ENCODE measurements at places on chromosomes 5 and 9.

- no peak for DNase-seq
Measured at GRCh38 chr5:54135042-54135441, 175.3 kb downstream of the ARL15 start.

- no peak for DNase-seq
Measured at GRCh38 chr5:71695071-71695470, 24.0 kb upstream of the CARTPT start.

DNA sequence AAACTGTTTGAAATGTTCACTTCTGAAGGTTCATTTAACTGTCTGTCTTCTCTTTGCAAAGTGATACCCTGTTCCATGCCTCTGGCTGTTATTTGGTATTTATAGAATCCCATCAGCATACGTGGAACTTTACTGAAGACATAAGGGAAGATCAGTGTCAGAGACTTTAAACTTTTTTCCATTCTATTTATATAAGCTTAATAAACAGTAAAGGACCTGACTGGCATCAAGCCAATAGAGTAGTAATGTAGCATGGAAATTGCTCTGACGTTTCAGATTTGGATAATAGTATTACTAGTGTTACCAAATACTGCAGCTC is 94.9 kb upstream of the MINAR2 start:
- no peak for DNase-seq

DNA sequence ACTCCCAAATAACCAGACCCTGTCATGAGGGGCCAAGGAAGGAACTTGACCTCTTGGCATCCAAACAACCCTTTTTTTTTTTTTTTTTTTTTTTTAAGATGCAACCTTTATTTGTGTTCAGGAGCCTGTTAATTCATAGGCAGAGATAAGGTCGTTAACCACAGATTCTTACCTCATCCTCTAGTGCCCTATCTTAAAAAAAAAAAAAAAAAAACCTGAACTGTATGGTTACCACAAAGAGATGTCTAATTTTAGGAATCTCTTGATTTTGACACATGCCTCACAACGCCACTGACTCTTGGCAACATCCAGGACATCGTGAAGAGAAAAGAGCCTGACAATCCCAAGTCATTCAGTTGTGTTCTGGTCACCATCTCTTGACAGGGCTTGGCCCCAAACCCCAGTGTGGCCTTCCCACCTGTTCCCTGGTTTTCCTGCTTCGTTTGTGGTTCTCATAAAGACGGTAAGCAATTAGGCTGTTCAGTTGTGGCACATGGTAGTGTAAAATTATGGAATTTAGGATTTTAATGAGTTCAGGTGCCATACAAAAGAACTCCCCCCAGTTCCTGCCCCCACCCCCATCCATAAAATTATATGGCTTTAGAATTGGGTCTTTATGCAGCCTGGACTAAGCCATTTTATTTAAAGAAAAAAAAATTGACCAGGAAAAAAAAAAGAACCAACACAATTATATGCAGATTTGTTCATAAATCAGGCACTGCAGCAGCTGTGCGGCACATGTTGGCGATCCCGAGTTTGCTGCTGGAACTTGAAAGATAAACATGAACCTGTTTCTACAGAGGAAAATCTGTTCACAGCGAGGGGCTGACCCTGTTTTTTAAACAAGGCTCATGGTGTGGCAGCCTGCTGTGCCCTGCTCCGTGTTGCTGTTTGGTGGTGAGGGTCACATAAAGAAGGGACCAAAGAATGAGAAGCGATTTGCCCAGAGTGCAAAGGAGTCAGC is 267.8 kb upstream of the CLINT1 start:
- no peak for DNase-seq

DNA sequence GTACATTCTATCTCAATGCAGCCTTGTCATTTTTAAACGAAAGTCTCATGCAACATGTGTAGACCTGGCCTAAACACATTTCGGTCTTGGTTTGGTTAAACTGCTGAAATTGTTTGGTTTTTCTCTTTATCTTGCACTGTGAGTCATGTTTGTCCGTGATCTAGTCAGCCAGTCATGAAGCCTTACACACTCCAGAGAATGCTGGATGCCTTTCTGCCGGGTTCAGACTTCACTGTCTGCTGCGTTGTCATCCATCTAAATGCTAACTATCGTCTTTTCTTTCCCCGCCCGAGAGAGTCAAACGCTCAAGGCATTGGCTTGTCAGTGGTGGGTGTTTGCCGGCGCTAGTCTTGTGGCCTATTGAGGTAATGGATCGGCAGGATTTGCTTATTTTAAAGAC is 1194.6 kb upstream of the WWC1 start:
- no peak for DNase-seq

DNA sequence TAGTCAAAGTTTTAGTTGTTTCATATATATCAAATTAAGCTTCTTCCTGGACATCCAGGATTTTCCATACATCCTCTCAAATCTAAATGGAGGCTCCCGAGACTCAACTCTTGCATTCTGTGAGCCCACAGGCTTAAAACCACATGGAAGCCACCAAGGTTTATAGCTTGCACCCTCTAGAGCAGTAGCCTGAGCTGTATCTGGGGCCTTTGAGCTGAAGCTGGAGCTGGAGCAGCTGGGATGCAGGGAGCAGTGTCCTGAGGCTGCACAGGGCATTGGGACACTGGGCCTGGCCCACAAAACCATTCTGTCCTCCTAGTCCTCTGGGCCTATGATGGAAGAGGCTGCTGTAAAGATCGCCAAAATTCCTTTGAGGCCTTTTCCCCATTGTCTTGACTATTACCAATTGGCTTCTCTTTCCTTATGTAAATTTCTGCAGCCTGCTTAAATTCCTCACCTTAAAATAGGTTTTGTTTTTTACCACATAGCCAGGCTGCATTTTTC is 151.0 kb downstream of the COX7C start:
- DNase-seq = no peak

DNA sequence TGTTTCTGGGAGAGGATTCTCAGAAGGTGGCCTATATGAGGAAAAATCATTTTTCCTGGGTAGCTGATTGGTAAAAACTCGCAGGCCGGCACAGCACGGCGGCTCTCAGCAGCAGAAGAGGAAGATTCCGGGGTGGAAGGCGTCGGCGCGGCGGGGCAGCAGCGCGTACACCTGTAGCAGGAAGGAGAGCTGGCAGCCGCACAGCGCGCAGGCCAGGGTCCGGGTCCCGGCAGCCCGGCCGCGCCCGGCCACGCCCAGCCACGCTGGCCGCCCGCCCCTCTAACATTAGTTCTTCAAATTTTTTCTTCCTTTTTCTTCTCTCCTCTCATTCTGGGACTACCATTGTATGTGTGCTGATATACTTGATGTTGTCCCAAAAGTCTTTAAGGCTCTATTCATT is 24.8 kb upstream of the ZNF618 start:
- DNase-seq = no peak

- DNase-seq = no peak
Measured at GRCh38 chr9:96674906-96675538, 19.9 kb upstream of the PRXL2C start.

- DNase-seq = no peak
Measured at GRCh38 chr5:56913766-56914165, 4.4 kb downstream of the SETD9 start.

GRCh38 chr5:74040065-74040551 is 414.1 kb downstream of the ARHGEF28 start:
- no peak for DNase-seq

DNA sequence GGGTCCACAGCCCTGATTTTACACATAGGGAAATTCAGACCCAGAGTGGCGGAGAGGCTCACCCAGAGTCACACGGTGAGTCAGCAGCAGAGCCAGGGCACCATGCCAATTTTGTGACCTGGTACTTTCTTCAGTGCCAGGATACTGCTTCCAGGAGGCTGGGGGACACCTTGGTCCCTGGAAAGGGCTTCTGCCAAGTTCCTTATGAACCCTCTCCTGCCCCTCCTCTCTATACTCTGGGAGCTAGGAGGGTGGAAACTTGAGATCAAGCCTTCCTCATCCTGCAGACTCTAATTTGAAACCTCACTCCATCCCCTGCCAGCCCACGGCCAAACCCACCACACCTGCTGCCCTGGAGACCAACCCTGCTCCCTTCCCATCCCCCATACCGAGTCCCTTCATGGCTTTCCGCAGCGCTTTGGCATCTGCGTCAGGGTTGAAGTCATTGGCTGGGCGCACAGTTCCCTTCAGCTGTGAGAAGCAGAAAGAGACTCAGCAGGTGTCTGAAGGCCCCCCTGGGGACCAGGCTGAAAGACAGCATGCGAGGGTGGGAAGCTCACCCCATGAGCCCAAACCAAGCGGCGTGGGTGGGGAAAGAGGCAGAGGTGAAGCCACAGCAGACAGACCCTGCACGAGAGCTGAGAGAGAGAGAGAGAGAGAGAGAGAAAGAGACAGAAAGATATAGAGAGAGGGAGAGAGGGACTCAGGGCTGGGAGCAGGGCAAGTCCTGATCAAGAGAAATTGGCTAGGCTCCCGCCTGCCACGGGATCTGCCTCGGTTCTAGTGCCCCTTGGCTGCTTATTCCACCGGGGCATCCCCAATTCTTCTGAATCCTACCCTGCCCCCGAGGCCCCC is 33.5 kb downstream of the ANXA6 start:
- no peak for DNase-seq

GRCh38 chr5:167348251-167348926 is 943.1 kb upstream of the WWC1 start:
- no peak for DNase-seq

DNA sequence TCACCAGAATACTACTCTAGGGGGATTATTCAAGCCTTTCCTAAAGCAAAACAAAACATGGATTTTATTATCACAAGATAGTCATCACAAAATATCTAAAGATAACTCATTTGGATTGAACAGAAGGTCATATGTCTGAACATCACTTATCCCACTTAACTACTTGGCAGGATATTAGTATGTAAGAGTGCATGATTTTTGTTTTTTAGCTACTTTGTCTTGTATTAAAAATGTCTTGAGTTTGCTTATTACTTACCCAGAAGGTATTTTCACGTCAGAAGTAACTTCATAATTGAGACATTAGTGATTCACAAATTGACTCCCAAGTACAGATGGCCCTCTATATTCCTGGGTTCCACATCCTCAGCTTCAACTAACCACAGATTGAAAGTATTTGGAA is 113.8 kb downstream of the TLE4 start:
- DNase-seq = no peak

DNA sequence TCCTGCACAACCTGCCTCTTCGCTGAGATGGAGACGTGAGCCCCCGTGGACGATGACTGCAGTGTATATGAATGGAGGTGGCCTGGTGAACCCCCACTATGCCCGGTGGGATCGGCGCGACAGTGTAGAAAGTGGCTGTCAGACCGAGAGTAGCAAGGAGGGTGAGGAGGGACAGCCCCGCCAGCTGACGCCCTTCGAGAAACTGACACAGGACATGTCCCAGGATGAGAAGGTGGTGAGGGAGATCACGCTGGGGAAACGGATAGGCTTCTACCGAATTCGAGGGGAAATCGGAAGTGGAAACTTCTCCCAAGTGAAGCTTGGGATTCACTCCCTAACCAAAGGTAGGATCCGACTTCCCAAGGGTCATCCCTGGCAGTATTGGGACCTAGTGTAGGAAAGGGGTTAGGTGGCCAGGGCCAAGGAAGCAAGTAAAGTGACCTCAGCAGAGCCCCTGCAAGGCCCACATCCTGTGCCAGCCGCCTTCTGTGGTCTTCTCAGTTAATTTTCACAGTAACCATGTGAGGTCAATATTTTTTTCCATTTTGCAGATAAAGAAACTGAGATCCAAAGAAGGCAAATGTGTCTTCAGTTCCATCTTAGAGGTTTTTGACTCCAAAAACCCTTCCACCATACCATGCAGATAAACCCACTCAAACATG is 53.8 kb downstream of the NIM1K start:
- DNase-seq = no peak

DNA sequence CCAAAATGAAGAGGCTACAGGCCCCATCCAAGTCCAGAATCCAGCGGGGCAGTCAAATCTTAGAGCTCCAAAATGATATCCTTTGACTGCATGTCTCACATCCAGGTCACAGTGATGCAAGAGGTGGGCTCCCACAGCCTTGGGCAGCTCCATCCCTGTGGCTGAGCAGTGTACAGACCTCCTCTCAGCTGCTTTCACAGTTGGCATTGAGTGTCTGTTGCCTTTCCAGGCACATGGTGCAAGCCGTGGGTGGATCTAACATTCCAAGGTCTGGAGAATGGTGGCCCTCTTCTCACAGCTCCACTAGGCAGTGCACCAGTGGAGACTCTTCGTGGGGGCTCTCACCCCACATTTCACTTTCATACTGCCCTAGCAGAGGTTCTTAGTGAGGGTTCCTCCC is 120.7 kb downstream of the GIN1 start:
- no peak for DNase-seq

DNA sequence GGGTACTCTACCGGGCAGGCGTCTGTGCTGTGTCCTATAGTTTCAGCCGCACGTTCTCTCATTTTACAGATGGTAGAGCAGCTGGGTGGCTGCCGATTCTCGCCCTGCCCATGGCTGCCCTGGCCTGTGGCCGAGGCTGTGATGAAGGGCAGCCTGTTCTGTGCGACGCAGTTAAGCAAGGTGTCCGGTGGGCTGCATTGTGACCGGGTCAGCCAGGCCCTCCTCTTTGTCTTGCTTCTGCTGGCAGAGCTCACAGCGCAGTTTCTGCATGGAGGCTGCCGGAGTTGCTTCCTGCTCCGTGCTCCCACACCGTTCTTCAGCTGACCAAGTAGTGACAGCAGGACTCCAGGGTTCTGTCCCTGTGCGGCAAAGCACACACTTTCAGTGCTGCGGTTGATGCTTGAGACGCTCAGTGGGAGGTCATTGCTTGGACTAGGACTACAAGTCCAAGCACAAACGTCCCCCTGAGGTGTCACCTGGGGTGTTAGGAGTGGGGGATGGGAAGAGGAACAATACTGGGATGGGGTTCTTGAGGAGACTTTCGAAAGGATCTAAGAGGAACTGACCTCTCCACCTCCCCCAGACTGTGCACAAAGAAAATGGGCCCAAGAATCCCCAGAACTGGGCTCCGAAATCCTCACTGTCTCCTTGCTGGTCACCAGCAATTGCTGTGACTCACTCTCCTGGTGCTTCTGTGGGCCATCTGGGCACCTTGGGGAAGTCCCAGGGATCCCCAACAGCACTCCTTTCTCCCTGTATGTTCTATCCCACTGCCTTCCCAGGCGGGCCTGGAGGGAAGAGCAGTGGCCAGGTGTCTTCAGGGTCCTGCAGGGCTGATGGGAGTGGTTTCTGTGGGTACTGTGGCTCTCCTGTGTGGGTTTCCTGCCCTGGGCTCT is 58.2 kb downstream of the GADD45G start:
- no peak for DNase-seq

DNA sequence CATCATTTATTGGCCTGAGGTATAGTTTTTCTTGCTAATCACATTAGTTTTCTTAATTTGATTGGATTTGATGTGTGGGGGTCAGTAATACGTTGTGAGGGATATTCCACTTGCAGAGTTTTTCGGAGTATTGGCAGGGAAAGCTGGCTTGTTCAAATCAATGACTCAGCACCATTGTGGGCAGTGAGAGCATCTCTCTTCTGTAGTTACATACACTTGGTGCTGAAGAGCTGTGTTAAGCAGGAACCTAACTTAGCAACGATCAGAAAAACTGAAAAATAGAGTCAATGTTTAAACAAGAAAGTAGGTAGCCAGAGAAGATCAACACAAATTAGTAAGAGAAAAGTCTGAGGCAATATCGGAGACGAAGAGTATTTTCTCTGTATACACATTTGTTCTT is 344.6 kb upstream of the EDIL3 start:
- DNase-seq = peak; percentile 49

All from OCI-M1 (cell line).